CD4-positive, alpha-beta T cell treated with Interleukin-10 for 1 hour (primary cell): ENCODE measurements at places on chromosomes 16 and 17.

GRCh38 chr16:47449788-47450187 is 11.1 kb downstream of the ITFG1 start:
- DNase-seq = no peak

- no peak for DNase-seq
Observed at GRCh38 chr16:11547118-11547916, 39.4 kb downstream of the LITAF start.

- DNase-seq = no peak
Observed at GRCh38 chr17:27912964-27913363, 19.8 kb upstream of the LYRM9 start.

DNA sequence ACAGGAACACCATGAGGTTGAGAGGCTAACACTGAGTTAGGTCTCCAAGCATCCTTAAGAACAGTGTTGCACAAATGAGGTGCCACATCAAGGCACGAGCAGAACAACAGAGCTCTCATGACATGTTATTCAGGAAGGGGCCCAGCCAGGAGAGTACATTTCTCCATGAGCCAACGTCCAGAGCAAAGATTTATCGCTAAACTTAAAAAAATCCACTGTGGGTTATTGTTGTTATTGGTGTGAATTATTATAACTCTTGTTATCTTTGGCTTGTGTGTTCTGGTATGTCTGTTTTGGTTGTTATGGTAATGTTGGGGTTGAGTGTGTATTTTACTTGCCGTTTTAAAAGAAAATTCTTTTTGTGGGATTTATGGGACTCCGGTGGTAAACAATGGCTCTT is 68.9 kb upstream of the MSI2 start:
- DNase-seq = no peak
